ENCODE measurements at places on chromosomes 2 and 18. TPM values are rescaled to one million over a fixed set of nuclear protein-coding genes. Genes with fewer than 3 reads are reported as not detected.

Gene GPR39
- total RNA-seq: 5.7 TPM

Gene CRYBA2
- total RNA-seq: not detected

Gene DLGAP1
- 1.7 TPM for total RNA-seq

Gene NDC80
- total RNA-seq: 15.3 TPM

Gene CYP1B1
- total RNA-seq: 20.8 TPM

Gene TFCP2L1
- total RNA-seq: 174 TPM

Gene TGFA
- 59.2 TPM for total RNA-seq

Gene C2orf66
- total RNA-seq: 1.2 TPM

Gene IL18RAP
- not detected for total RNA-seq

Gene ME2
- total RNA-seq: 34.3 TPM

Gene ATP6V1B1
- 1.3 TPM for total RNA-seq

Gene TUBA4B
- total RNA-seq: not detected

Gene NEB
- total RNA-seq: 0.14 TPM

Gene PRSS56
- total RNA-seq: not detected

Gene ABCG8
- not detected for total RNA-seq

Gene PSMA8
- total RNA-seq: not detected
